ENCODE measurements at places on chromosomes 13 and 19.

DNA sequence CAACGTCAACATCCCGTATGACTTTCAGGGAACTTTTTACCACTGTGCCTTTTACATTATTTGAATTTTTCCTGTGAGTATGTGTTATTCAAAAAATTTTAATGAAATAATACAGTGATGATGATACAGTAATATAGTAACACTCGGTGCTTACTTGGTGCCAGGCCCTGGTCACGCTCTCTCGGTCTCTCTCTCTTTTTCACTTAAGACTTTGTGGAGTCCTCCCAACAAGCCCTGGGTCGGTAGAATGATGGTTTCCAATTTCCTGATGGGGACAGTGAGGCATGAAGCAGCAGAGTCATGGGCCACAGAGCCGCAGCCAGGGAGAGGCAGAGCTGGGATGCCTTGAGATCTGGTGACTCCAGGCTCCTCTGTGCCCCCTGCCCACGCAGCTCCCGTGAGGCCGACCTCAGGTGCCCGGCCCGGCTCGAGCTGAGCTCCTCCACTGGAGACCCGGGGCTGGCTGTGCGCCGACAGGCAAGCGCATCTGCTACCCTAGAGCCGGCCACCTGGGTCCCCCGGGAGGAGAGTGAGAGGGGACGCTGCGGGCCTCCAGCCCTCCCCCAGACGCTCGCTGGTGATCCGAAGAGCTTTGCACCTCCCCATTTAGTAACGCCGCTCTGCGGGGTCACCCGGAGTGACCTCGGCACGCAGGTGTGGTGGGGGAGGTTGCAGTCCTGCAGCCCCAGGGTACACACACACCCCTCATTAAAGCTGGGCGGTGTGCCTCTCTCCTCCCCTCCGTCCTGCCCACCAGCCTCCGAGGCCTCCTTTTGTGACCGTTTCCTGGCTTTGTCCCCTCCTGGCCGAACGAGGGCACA lies 4.4 kb upstream of the SBK3 start:
- no peak overlapping the region for H3K4me3 ChIP-seq
- no peaks in the 10 kb centered on the region for H3K36me3 ChIP-seq
- no peak for ATAC-seq
- no peaks in the 10 kb centered on the region for H3K4me1 ChIP-seq

GRCh38 chr13:48990900-48991299 lies 15.2 kb downstream of the FNDC3A start:
- ATAC-seq, result no peak
- H3K36me3 ChIP-seq, result peaks cover 17% of the 10 kb centered on the region
- H3K4me1 ChIP-seq, result no peaks in the 10 kb centered on the region
- no peaks in the 10 kb centered on the region for H3K27me3 ChIP-seq

GRCh38 chr13:108178078-108178477 lies 37.3 kb downstream of the LIG4 start:
- no peak overlapping the region for H3K4me3 ChIP-seq
- no peaks in the 10 kb centered on the region for H3K4me1 ChIP-seq
- peaks cover under 1% of the 10 kb centered on the region for H3K27me3 ChIP-seq
- H3K27ac ChIP-seq, result no peak overlapping the region
- ATAC-seq, result no peak

DNA sequence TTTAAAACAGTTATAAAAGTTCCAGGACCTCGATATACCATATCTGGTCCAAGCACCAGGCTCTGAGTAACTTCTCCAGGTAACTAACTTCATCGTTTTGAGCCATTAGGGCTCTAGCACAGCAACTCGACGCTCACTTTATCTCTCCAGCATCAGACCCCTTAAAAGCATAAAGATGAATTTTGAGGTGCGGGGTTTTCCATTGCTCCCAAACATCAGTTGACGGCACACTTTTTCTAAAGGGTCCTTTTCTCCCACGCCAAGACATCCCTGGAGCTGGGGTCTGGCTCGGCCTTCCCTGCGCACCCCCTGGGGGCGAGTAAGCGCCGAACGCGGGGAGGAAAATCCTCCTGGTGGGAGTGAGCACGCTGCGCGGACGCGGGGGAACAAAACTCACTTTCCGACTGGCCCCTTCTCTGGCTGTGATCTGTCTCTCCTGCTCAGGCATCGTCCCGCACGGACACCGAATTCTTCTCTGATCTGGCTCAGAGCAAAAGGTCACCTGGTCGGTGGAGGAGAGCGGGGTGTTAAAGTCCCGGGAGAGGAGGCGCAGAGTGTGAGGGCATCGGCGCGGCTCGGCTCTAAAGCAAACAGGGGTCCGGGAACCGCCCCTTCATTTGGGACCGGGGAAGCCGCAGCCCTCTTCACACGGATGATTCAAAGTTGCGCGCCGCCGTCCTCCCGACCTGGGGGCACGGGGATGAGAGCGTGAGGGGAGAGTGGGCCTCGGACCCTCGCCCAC lies at the start of gene ATP7B:
Gene ATP7B, minus strand, starts transcription at position 561 of the 742 bp plus-strand sequence. Its CDS starts 113 bp downstream, at position 448.
- peaks cover 9% of the 10 kb centered on the region for H3K4me1 ChIP-seq
- ATAC-seq, result no peak
- H3K27me3 ChIP-seq, result peaks cover 17% of the 10 kb centered on the region
- peak within 1 kb of the TSS; percentile 91 for H3K27ac ChIP-seq

DNA sequence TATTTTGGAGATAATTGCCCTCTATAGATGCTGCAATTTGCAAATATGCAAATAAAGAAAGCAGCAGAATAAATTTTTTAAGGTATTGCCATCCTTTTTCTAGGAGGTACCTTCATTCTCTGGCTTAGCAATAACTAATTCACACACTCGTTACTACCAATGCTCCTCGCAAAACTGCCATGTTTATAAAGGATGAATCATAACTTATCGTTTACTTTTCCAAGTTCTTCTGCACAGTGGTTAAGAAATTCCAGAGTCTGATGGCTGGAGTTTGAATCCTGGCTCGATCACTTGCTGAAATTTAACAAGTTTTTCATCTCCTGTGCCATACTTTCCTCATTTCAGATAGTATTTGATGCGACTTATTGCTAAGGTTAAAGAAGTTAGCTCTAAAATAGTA lies 708.6 kb upstream of the KLHL1 start:
- H3K4me3 ChIP-seq, result no peak overlapping the region
- no peak overlapping the region for H3K27ac ChIP-seq
- H3K36me3 ChIP-seq, result no peaks in the 10 kb centered on the region
- no peak for ATAC-seq

DNA sequence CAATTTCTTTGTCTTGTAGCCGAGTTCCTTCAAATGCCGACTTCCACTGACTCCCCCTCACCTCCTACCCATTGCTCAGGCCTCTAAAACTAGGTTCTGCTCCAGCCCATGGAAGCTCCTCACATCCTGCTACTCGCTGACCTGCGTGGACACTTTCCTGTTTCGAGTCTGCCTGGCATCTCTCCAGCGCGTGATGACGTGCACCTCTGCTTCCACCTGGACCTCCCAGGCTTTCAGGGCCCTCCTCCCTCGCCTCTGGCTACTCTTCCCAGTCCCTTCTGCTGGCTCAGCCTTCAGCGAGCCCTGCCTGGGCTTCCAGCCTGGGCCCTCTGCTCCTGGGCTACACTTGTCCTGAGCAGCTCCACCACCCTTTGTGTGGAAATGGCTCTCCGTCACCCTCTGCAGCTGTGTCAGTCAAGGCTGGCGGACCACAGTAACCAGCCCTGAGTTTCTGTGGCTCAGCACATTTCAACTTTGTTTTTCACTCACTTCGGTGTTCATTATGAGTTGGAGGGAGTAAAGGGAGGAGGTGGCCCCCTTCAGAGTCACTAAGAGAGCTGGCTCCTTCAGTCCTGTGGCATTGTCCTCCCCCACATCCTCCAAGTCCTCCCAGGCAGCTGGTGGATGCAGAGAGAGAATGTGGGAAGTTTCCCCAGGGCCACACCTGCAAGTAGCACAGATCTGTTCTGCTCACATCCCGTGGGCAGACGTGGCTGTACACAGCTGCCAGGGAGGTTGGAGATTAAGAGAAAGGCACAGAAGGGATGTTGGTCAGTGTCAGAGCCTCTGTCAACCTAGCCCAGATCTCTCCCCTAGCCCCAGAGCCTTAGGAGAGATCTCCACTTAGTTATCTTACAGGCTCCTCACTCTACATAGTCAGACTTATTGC lies 49.4 kb downstream of the SERP2 start:
- H3K27ac ChIP-seq, result no peak overlapping the region
- no peaks in the 10 kb centered on the region for H3K36me3 ChIP-seq
- H3K27me3 ChIP-seq, result peaks cover 22% of the 10 kb centered on the region
- peak; percentile 46 for ATAC-seq
- H3K4me3 ChIP-seq, result no peak overlapping the region
- H3K4me1 ChIP-seq, result no peaks in the 10 kb centered on the region

GRCh38 chr13:38042771-38043170 lies 173.2 kb upstream of the TRPC4 start:
- no peaks in the 10 kb centered on the region for H3K27me3 ChIP-seq
- no peak overlapping the region for H3K27ac ChIP-seq
- H3K36me3 ChIP-seq, result no peaks in the 10 kb centered on the region
- no peak overlapping the region for H3K4me3 ChIP-seq

DNA sequence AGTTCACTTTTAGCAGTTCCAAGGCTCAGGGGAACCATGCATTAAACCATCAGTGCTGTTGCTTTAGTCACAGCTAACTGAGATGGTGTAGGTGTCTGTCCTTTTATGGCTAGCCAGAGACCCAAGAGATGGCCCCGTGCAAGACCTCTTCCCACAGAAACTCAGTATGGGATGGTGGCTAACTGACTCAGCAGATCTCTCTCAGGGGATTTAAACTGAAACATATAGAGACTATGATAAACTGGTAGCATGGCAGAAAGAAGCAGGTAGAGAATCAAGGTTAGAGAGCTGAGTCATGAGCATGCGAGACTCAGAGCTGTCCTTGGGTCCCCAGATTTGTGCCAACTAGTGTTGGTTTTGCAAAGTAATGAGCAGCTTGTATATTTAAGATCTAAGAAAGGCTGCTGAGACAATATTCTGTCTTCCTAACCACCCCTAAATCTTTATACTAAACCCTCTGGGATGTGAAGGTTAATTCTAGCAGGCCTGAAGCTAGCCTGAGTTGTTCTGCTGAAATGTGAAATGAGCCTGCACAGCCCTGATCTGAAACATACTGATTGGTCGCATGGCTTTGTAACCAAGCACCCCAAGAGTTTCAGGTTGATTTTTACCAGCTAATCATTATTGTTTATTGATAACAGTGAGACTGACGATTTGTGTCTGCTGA lies 6.5 kb upstream of the SCEL start:
- H3K36me3 ChIP-seq, result no peaks in the 10 kb centered on the region
- H3K4me1 ChIP-seq, result no peaks in the 10 kb centered on the region
- no peak overlapping the region for H3K27ac ChIP-seq
- no peak overlapping the region for H3K4me3 ChIP-seq
- H3K27me3 ChIP-seq, result peaks cover 14% of the 10 kb centered on the region

GRCh38 chr19:36688058-36688457 lies 646 bp downstream of the ZNF567 start:
- peaks cover 15% of the 10 kb centered on the region for H3K4me1 ChIP-seq
- peak overlapping the region; percentile 95 for H3K27ac ChIP-seq
- no peaks in the 10 kb centered on the region for H3K27me3 ChIP-seq
- ATAC-seq, result no peak
- peak overlapping the region; percentile 97 for H3K4me3 ChIP-seq

- H3K36me3 ChIP-seq, result peaks cover 5% of the 10 kb centered on the region
- peak overlapping the region; percentile 98 for H3K27ac ChIP-seq
- ATAC-seq, result peak; percentile 31
Observed at GRCh38 chr13:51645154-51645650, 60.9 kb downstream of the WDFY2 start.

GRCh38 chr19:10808937-10809649 lies 26.9 kb downstream of the TMED1 start:
- ATAC-seq, result peak; percentile 86
- peak overlapping the region; percentile 76 for H3K27ac ChIP-seq
- peaks cover 22% of the 10 kb centered on the region for H3K4me1 ChIP-seq
- peak overlapping the region; percentile 67 for H3K4me3 ChIP-seq

GRCh38 chr13:33727297-33728083 lies 90.5 kb upstream of the RFC3 start:
- H3K27ac ChIP-seq, result no peak overlapping the region
- no peak overlapping the region for H3K4me3 ChIP-seq

DNA sequence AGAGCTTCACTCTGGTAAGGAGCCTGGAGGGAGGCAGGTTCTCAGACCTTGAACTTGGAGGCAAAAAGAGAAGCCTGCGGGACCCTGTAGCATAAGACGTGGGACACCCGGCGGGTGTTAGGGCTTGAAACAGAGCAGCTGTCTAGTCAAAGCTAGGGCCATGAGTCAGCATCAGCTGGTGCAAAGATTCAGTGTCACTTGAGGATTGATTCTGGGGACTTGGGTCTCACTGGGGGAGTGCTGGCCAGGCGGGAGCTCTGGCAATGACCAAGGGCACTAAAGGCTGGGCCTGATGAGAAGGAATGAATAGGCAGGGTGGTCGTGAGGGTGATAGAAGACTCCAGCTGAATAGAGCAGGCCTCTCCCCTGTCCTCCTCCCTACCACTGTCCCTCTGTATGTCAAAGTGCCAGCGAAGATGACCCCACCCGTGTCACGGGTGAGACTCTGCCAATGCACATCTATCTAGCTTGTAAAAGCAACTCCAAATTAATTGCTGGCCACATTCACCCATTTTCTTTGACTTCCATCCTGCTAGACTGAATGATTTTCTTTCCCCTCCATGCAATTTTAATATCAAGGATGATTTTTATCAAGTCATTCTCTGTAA lies 97.1 kb downstream of the MBNL2 start:
- H3K27me3 ChIP-seq, result no peaks in the 10 kb centered on the region
- H3K36me3 ChIP-seq, result no peaks in the 10 kb centered on the region
- no peak overlapping the region for H3K4me3 ChIP-seq
- no peak overlapping the region for H3K27ac ChIP-seq
- ATAC-seq, result no peak

- no peaks in the 10 kb centered on the region for H3K4me1 ChIP-seq
- no peak overlapping the region for H3K27ac ChIP-seq
- H3K27me3 ChIP-seq, result no peaks in the 10 kb centered on the region
- H3K4me3 ChIP-seq, result no peak overlapping the region
Observed at GRCh38 chr19:28330831-28331230, 882.1 kb downstream of the UQCRFS1 start.

DNA sequence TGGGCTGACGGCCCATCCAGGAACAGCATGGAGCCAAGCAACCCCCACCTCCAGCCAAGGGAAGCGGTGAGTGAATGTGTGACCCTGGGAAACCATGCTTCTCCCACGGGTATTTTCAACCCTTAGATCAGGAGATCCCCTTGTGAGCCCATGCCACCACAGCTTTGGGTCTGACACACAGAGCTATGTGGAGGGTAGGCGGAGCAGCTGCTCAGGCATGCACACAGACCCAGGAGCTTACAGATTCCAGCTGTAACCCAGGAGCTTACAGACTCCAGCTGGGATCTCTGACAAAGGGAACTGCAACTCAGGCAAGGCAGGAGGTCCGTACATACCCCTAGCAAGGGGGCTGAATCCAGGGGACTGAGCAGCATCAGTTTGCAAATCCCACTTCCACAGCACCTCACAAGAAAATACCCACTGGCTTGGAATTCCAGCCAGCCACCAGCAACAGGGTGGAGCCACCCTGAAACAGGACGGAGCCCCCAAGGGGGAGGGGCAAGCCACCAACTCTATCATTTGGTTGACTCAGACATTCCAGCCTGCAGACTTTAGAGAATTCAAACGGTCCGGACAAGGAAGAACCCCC lies 40.8 kb upstream of the RFXAP start:
- no peak for ATAC-seq
- no peaks in the 10 kb centered on the region for H3K36me3 ChIP-seq
- no peak overlapping the region for H3K4me3 ChIP-seq
- H3K27ac ChIP-seq, result no peak overlapping the region
- H3K4me1 ChIP-seq, result no peaks in the 10 kb centered on the region
- H3K27me3 ChIP-seq, result peaks cover 42% of the 10 kb centered on the region
